ENCODE measurements at places on chromosomes 3 and 15. TPM values are rescaled to one million over a fixed set of nuclear protein-coding genes. Genes with fewer than 3 reads are reported as not detected.
A peak's percentile ranks its signal among the peaks of the same experiment; 100 is the strongest.

DNA sequence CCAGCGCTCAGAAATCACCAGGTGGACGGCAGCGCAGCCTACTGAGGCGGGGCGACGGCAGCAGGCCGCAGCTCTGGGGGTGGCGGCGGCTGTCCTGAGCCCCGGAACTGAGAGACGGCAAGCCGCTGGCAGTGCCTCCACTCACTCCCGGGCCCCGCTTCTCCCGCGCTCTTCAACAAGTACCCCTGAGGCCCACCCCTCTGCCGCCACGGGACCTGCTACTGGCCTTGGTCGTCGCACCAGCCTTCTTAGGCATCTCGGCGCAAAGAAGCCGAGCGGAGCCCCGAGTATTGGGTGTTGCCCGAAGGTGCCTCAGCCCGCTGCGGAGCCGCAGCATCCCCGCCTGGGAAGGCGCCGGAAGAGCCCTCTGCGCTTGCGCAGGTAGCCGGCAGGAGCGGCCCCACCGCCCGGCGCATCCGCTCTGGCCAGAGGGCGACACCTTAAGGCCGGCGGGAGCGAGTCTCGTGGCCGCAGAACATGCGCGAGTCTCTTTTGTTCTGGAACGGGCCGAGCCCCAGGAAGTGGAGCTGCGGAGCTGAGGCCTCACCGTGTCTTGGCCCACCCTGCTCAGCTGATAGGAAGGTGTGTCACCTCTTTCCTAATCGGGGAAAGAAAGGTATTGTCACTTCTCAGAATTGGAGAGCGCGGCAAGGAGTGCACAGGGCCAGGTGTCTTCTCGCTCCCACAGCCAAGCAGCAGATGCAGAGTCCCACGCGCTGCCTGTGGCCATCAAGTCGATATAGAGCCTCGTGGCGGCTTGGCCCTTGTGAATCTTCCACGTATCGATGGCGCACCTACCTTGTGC is at the start of gene C15orf40:
Gene C15orf40 (minus strand): TSS at position 369 of the 805 bp plus-strand sequence. CDS start 32 bp downstream, at position 337.
- peak; percentile 96 for DNase-seq
- peak within 1 kb of the TSS; percentile 81 for H3K27ac ChIP-seq
- peaks cover 22% of the 10 kb centered on the region for H3K36me3 ChIP-seq
- H3K4me1 ChIP-seq: peaks cover 13% of the 10 kb centered on the region
- peak within 1 kb of the TSS; percentile 98 for H3K4me3 ChIP-seq
- H3K27me3 ChIP-seq: no peaks in the 10 kb centered on the region

The DTWD1 gene
- 28.6 TPM for total RNA-seq

DNA sequence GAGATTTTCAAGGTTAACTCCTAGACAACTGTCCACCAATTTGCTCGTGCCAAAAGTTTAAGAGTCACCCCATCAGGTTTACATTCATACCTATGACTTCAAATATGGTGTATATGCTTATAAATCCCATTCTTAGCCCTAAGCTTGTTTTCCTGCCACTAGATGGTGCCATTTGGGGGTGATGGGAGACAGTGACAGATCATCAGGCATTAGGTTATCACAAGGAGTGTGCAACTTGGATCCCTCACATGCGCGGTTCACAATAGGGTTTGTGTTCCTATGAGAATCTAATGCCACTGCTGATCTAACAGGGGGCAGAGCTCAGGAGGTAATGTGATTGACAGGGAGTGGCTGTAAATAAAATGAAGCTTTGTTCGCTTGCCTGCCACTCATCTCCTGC is 182.7 kb downstream of the CNTN6 start:
- H3K27ac ChIP-seq: no peak overlapping the region
- no peaks in the 10 kb centered on the region for H3K27me3 ChIP-seq
- H3K36me3 ChIP-seq: no peaks in the 10 kb centered on the region
- H3K4me3 ChIP-seq: no peak overlapping the region
- H3K4me1 ChIP-seq: no peaks in the 10 kb centered on the region

GRCh38 chr15:85595804-85596536 is 198.8 kb downstream of the KLHL25 start:
- H3K27ac ChIP-seq: no peak overlapping the region
- H3K27me3 ChIP-seq: no peaks in the 10 kb centered on the region
- no peak for DNase-seq
- H3K36me3 ChIP-seq: no peaks in the 10 kb centered on the region
- no peak overlapping the region for H3K4me3 ChIP-seq
